ENCODE measurements at places on chromosomes 6 and 20. TPM values are rescaled to one million over a fixed set of nuclear protein-coding genes. Genes with fewer than 3 reads are reported as not detected.
A peak's percentile ranks its signal among the peaks of the same experiment; 100 is the strongest.

- no peak for DNase-seq
- H3K4me3 ChIP-seq = no peak overlapping the region
- no peak overlapping the region for H3K27ac ChIP-seq
- peaks cover 20% of the 10 kb centered on the region for H3K4me1 ChIP-seq
These were observed 863 bp upstream of the LRFN2 start for GRCh38 chr6:40588070-40588384.

SNPH gene
- 9.6 TPM for total RNA-seq

ANKRD66 gene
- total RNA-seq = not detected

GPR31 gene
- total RNA-seq = not detected

DNA sequence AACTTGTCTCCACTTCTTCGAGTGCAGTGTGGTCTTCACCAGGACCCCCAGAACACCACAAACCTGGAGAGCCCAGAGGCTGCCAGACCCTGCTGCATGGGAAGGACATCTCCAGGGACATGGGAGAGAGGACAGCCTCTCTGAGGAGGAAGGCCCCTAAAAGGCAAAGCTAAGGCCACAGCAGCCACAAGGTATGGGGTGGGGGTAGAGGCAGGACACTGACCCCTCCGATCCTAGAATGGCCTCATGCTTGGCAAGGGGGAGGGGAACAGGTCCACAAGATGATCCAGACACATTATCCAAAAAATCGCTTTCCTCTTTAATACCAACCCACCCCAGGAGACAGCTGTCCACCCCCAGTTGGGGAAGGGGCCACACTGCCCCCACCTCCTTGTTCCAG, 1.9 kb downstream of the B3GALT4 start:
- H3K4me3 ChIP-seq = no peak overlapping the region
- no peaks in the 10 kb centered on the region for H3K27me3 ChIP-seq
- H3K27ac ChIP-seq = no peak overlapping the region
- DNase-seq = no peak
- peaks cover 27% of the 10 kb centered on the region for H3K36me3 ChIP-seq

MCHR2 gene
- 0.36 TPM for total RNA-seq

DNA sequence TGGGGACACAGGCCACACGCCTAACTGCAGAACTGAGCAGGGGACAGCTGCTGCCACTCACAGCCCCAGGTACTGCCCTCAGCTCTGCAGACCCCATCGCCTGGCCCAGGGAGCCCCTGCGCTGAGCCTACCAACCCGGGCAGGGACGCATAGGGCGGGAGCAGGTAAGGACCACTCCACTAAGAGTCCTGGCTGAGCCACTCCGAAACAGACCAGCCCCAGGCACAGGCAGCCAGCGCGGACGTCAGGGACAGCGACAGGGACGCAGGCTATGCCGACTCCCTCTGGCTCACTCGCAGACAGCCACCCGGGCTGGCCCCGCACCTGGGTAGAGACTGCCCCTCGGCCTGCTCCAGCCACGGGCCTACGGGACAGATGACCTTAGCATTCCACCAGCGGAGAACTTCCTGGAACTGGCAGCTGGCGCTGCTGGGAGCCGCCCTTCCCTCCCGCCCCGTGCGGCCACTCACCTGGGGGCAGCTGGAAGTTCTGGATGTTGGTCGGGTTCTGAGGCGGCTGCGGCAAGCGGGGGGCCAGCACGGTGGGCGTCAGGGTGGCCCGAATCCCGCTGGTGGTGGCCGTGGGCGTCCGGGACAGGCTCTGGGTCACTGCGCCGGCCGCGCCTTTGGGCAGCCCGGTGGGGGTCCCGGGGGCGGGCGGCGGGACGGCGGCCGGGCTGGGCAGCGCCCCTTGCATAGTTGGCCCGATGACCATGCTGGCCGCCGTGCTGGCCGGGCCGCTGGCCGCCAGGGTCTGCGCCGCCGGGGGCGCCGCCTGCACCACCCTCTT, 1.5 kb downstream of the TAF4 start:
- H3K36me3 ChIP-seq = no peaks in the 10 kb centered on the region
- H3K27me3 ChIP-seq = no peaks in the 10 kb centered on the region
- H3K4me3 ChIP-seq = peak overlapping the region; percentile 52
- H3K4me1 ChIP-seq = no peaks in the 10 kb centered on the region
- peak overlapping the region; percentile 66 for H3K27ac ChIP-seq
- no peak for DNase-seq
